GM23248 (cell line): ENCODE measurements at places on chromosomes 6 and 20. TPM values are rescaled to one million over a fixed set of nuclear protein-coding genes. Genes with fewer than 3 reads are reported as not detected.

Gene CGA
- total RNA-seq, result 6.1 and 6.3 TPM in 2 replicates

Gene TFAP2A
- 1.9 and 2.5 TPM in 2 replicates for total RNA-seq

Gene SPATS1
- not detected in 2 replicates for total RNA-seq

Gene NOX3
- total RNA-seq, result not detected in 2 replicates

Gene PNLDC1
- not detected in 2 replicates for total RNA-seq

Gene OLIG3
- not detected in 2 replicates for total RNA-seq

Gene TUBB2A
- 163 and 190 TPM in 2 replicates for total RNA-seq

Gene SMLR1
- total RNA-seq, result not detected in 2 replicates

Gene CD24
- total RNA-seq, result 1.4 and 2.8 TPM in 2 replicates

Gene NMBR
- not detected in 2 replicates for total RNA-seq

Gene FOXC1
- total RNA-seq, result 11.1 and 13.2 TPM in 2 replicates

Gene KHDC1L
- not detected in 2 replicates for total RNA-seq

Gene BEND6
- total RNA-seq, result 20.6 and 24.6 TPM in 2 replicates

Gene LIN28B
- total RNA-seq, result not detected in 2 replicates

Gene KIF25
- not detected in 2 replicates for total RNA-seq
